SW 1271 (cell line): ENCODE measurements at places on chromosomes 3 and 15.

DNA sequence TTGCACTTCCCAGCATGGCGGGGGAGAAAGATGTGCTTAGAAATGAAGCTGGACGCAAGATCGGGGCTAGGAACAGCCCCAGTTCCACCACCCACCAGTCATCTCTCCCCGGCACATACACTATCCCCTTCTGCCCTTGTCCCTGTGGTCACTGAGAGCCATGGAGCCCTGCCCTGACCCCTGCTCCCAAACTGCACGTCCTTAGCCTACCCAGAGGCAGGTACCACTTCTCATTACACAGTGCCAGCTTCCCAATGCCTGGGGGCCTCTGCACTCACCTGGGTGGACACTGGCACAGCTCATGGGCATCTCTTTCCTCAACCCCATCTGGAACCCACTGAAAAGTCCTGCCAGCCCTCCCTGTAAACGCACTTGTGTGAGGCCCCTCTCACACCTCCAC, 139.3 kb upstream of the PRR20G start:
- no peak for DNase-seq

DNA sequence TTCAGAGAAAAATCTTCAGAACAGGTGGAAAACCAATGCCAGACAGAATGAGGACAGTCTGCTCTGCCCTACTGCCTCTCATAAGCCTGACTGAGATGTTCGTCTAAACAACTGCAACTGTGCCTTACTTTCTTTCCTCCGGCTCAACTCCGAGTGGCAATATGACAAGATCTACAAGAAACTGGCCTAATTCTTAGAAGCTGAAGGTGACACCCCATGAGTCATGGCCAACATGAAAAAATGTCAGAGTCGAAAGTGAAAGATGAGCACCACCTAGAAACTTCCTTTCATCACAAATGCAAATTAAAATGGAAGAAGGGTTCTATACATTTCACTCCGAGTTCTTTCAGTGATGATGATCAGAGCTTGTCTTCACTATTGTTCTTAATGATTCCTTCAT, 12.9 kb downstream of the PCYT1A start:
- DNase-seq, result no peak

DNA sequence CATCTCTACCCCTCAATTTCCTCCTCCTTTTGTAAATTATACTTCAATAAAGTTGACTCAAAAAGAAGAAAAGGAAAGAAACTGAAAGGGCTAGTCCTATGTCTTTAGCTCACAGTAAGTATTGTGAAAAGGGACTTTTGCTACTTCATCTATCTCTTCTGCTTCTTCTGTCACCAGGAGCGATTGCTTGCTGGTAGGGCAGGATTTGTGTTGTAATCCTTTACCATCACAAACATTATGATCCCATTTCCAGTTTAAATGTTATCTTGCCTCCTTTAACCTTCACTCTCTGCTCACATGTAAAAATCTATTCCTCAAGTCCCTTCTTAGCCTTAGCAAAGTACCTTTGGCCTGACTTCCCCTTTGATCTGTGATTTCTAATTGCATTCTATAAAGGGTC, 537.1 kb downstream of the AGBL1 start:
- no peak for DNase-seq

DNA sequence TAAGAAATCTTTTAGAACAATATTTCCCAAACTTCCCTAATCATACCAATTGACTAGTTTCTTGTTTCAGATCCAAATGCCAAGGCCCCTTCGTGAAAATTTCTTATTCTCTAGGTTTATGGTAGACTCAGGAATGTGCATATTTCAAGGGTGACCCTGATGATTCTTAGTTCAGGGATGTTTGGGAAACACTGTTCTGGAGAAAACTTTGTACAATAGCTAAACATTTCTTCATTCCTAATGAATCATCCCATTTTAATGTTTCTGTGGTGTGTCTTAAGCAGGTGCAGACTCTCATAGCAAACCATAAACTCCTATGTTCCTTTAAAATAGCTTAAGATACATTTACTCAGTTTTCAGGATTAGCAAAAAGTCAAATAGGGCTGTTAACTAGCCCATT, 314.5 kb downstream of the TIGIT start:
- peak; percentile 66 for DNase-seq

GRCh38 chr3:48686538-48687219, 964 bp upstream of the NCKIPSD start:
- no peak for DNase-seq

DNA sequence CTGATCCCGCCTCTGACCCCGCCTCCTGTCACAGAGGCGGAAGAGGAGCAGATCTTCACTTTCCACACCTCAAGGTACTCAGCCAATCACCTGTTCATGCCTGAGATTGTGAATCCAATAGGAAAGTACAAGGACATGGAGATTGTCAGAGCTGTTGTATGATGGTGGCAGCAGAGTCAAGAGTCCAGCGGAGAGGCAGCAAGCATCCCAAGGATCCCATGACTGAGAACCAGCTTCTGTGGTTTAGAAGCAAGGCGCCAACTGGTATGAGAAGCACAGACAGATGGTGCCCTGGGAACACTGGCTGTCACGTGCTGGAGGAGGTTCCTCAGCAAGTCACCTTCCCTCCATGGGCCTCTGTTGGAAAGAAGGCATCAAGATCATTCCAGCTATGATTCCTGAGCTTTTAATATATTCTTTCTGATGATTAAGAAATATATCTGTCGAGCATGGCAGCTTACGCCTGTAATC, 93.9 kb downstream of the CPN2 start:
- DNase-seq, result no peak

GRCh38 chr15:73320619-73321180, 48.1 kb downstream of the HCN4 start:
- no peak for DNase-seq

DNA sequence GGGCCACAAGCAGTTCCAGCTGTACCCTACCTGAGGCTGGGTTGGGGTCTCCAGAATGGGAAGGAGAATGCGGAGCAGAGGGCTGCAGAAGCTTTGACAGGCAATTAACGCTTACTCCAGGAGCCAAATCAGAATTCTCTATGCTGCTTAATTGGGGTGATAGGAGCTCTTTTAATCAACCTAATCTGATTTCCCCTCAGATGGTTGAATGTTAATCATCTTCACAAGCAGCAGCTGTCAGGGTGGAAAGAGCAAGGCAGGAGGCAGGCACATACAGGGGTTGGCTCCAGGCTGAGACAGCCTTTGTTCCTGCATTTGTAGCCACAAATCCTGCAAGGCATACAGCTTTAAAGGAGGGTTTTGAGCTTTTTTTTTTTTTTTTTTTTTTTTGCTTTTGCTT, 2.6 kb downstream of the CILP start:
- no peak for DNase-seq

GRCh38 chr3:179418610-179419009, 32.7 kb downstream of the GNB4 start:
- no peak for DNase-seq

DNA sequence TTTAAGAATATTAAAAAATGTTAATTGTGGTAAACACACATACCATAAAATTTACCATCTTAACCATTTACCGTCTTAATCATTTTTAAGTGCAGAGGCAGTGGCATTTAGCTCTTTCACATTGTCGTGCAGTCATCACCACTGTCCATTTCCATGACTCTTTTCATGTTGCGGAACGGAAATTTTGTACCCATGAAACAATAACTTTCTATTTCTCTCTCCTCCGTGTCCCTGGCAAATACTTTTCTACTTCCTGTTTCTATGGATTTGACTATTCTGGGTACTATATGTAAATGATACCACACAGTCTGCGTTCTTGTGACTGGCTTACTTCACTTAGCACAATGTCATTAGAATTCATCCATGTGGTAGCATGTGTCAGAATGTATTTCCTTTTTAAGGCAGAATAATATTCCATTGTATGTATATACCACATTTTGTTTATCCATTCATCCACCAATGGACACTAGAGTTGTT, 27.9 kb downstream of the AKAP13 start:
- no peak for DNase-seq

GRCh38 chr15:81893182-81893835, 152.5 kb downstream of the MEX3B start:
- DNase-seq, result no peak

DNA sequence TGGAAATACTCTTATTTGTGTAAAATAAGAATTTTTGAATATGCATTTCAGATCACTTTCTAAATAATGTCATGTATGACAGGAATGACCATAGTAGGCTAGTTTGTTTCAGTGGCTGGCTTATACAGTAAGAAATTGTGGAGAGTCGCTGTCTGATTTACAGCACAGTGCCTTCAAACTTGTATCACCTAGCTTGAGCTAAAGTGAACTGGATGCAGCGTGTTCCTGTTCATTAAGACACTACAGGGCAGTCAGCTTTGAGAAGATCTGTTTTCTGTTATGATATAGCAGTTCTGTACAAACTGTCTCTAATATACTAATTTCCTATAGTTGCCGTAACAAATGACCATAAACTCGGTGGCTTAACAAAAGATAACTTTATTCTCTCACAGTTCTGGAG, 9.9 kb downstream of the CLDN16 start:
- no peak for DNase-seq

DNA sequence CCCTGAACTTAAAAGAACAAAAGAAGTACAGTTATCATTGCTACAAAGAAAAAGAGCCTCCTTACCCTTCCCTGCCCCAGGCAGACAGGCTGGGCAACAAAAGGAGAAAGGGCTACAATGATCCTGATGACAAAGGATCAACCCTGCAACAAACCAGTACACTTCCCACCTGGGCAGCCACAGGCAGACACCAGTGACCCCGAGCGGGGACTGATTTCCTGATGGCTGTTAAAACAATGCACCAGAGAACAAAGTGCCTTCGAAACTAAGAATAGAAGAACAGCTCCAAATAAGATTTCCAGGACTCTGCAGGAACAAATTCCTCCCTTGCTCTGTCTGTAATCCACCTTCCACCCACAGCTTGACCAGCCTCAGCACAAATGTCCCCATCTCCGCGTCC, 106.3 kb upstream of the ARHGEF3 start:
- no peak for DNase-seq

DNA sequence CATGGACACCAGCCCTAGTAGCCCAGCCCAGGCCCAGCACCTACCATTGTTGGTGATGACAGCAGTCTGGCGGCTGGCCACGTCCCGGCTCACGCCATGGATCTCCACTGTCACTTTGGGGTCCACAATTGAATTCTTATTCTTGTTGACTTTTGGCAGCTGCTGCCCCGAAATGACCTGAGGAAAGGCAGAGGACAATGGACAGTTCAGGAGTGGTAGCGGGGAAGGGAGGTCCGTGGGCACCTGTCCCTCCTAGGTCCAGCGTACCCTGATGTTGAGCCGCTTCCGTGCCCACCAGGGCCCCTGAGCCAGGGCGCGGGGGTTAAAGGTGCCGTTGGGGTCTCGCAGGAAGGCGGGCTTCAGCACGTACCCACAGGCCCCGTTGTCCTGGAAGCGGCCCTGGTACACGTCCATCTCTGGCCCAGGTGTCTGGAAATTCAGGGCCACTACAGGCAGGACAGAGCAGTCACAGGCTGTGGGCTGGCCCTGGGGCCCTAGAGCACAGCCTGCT, 17.7 kb downstream of the VILL start:
- DNase-seq, result no peak

DNA sequence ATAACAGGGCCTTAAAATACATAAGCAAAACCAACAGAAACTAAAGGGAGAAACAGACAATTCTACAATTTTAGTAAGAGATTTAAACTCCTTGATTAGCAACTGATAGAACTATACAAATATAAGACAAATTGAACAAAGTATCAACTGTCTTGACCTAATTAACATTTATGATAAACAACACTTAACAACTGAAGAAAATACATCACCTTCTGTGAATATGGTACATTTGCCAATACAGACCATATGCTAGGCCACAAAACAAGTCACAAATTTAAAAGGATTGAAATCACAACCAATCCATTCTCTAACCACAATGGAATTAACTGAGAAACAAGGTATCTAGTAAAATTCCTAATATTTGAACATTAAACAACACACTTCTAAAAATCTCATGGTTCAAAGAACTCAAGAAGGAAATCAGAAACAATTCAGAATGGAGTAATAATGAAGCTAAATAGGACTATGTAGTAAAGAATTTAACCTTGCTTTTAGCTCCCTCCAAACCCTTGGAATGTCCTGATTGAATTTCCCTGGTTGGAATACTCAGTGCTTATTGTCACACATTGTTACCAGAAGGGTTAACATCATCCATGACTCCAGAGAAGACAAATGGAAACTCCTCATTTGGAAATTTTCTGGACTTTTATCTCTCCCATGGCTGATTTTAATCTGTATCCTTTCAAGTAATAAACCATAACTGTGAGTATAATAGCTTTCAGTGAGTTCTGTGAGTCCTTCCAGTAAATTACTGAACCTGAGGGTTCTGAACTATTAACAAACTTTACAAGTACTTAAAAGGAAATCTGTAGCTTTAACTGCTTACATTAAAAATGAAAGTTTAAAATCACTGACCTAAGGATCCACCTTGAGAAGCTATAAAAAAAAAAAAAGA, 88.8 kb downstream of the DLG1 start:
- no peak for DNase-seq

GRCh38 chr3:195041871-195042742, 228.9 kb downstream of the XXYLT1 start:
- no peak for DNase-seq

GRCh38 chr3:81029861-81030260, 731.6 kb downstream of the GBE1 start:
- DNase-seq, result no peak

- DNase-seq, result no peak
Measured at GRCh38 chr3:126494204-126494969, 18.7 kb upstream of the ZXDC start.

DNA sequence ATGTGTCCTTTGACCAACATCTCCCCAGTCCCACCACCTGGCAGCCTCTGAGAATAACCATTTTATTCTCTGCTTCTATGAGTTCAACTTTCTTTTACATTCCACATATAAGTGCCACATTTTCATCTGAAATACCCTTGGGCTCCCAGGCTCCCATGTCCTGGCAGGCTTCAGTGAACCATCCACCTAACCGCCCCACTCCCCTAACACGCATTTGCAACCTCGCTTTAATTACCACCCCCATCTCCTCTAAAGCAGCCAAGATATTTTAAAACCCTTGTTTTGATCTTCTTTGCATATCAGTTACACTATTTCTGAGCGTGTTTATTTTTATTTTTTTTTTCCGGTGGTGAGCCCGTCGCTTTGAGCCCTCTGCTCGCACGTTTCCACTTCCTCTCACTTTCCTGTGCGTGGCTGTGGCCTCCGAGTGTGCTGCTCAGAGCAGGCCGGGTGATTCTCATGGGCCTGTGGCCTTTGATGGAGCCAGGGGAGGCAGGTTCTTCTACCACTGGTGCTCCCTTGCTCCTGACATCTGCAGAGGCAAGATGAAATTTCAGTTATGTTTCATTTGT, 195.4 kb upstream of the LPP start:
- DNase-seq, result no peak

DNA sequence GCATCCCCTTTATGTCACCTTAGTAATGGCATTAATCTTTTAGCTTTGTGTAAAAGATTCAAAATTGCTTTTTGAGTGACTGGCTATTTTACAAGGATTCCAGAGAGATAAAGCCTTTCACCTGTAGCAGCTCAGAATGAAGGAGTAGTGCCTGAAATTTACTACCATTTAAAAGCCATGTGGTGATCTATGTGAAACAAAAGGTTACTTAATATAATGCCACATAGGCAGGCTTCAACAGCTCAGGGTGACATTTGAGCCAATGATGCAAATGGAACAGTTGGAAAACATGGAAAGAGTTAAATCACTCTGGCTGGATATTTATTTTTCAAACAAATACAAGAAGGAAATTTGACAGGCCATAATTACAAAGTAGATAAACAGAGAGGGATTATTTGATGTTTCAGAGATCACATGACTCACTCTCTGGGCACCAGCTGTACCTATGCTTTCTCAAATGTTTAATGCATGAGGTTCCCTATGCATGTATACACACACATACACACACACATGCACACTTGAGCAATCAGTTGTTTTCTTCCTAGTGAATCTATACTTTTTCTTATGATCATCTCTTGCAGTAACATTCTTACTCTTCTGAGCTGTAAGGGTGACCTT, 171.5 kb downstream of the ZMAT3 start:
- no peak for DNase-seq
